Activated CD4-positive, CD25-positive, alpha-beta regulatory T cell (primary cell): ENCODE measurements at places on chromosomes 7 and 10.

- no peak for DNase-seq
Measured at GRCh38 chr7:114981323-114981722, 59.4 kb downstream of the MDFIC start.

DNA sequence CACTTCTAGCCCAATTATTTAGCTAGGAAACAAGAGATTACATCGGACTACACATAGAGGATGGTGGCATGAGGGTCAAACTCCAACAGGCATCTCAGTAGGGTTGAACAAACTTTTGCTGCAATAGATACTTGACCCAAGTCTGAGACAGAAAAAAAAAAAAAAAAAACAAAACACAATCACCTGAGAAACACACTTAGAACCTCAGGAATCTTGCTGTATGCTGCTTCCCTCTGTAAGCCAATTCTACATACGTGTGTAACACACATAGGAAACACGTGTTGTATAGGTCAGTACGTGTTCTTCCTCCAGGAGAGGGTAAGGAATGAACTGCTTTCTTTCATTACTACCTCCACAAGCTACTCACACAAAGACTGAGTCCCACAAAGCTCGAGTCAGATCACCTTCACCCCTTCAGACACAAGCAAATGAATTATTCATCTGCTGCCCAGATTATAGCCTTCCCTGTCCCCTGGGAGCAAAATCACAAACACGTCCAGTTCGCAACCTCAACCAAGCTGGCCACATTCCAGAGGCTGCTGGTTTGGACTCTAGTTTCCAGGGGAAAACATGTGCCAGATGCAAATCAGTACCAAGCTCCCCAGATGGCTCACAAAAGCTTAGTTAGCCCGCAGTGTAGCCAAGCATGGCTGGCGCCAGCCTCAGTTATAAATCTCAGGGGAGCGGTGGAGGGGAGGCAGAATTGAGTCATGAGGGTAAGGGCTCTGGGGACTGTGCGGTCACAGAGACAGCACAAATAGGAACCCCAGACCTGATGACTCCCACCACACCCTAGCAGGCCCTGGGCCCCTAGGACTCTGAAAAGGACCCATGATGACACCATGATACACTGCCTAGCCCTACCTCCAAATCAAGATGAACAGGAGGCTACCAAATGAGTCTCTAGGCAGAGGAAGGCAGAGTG is 15.1 kb downstream of the PSAP start:
- no peak for DNase-seq

GRCh38 chr10:78171633-78172400 is 138.2 kb downstream of the RPS24 start:
- no peak for DNase-seq

- DNase-seq: no peak
Measured at GRCh38 chr10:130751106-130751840, 560.2 kb downstream of the TCERG1L start.

DNA sequence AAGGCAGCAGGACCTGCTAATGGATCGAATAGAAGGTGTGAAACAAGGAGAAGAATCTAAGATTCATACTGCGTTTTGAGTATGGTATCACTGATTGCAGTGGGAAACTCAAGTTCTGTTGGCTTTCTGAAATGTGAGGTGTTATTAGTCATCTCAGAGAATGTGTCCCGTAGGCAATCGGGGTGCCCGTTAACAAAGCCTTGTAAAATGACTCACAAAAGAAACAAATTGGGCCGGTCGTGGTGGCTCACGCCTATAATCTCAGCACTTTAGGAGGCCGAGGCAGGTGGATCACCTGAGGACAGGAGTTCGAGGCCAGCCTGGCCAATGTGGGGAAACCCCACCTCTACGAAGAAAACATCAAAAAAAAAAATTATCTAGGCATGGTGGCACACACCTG is 118.2 kb upstream of the C7orf33 start:
- DNase-seq: no peak

GRCh38 chr10:97849103-97849686 is 448 bp upstream of the GOLGA7B start:
- DNase-seq: no peak

DNA sequence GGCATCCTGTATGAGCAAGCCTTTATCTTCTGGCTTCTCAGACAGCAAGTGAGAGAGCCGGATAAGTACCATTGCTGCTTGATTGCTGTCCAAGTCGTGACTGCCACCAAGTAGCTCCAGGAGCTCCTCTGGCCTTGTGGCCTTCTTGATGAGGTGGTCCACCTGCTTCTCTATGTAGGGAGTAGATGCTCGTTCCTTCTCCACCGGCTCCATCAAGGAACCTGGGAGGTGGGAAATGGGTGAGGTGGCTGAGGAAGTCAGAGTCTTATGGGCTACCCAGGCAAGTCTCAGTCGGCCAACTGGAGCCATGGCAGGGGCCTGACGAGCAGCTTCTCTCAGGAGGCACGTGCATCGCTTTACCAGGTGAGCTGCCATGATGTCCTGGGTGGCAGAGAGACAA is 2.6 kb downstream of the TBRG4 start:
- no peak for DNase-seq

DNA sequence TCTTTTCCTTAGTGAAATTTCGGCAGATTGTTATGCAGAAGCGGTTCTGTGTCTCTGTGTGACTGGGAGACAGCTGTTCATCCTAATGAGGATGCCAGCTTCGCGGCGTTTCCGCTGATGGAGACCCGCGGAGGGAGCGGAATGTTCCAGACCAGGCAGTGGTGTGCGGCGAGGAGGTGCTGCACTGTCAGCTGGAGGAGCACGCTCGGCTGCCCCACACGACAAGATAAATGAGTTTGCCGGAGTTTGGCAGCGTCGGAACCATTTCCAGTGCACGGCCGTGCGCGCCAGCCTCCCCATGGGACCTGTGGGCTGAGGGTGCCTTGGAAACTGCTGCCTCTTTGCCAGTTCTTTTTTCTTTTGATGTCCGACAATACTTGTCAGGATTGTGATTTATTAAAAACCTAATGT is 64.6 kb downstream of the WDR37 start:
- DNase-seq: no peak

DNA sequence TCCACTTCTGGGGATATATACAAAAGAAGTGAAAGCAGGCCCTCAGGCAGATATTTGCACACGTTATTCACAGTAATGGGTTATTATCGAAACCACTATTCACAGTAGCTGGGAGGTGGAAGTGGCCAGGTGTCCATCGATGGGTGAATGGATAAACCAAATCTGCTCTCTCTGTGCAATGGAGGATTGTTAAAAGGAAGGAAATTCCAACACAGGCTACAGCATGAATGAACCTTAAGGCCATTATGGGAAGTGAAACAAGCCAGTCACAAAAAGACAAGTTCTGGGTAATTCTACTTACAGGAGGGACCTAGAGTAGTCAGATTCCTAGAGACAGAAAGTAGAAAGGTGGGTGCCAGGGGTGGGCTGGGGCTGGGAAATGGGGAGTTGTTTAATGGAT is 48.5 kb upstream of the BHLHA15 start:
- no peak for DNase-seq

GRCh38 chr10:71285180-71285545 is 33.9 kb upstream of the SLC29A3 start:
- no peak for DNase-seq

GRCh38 chr7:129332254-129333035 is 101.8 kb upstream of the STRIP2 start:
- DNase-seq: no peak

DNA sequence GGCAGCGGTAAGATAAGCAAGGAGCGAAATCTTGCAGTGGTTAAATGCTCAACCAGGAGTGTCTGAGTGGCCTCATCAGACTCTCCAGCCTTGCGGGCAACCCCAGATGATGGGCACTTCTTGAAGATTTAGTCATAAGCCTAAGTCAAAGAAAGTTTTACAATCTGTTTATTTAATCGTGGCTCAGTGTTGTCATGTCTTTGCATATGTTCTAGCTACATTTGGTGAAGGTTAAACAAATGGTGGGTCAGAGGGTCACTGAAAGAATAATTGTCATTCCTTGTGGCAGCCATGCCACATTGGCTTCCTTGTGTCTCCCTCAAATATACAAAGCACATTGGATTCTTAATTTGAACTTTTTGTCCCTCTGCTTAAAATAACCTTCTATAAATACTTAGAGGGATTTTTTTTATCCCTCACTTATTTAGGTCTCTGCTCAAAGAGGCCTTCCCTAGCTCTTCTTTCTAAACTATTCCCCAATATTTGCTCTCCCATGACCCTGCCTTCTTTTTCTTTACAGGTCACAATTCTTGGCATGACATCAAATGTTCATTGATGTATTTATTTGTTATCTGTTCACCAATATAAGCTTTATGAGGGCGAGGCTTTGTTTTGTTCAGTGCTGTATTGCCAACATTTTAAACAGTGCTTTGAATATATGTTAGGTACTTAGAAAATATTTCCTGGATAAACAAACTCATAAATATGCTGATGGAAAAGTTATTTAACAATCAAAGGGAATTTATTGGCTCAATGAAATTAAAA is 68.7 kb downstream of the NEUROD6 start:
- DNase-seq: no peak
